Islet precursor cell (in vitro differentiated cells): ENCODE measurements at places on chromosomes 1 and 21.

DNA sequence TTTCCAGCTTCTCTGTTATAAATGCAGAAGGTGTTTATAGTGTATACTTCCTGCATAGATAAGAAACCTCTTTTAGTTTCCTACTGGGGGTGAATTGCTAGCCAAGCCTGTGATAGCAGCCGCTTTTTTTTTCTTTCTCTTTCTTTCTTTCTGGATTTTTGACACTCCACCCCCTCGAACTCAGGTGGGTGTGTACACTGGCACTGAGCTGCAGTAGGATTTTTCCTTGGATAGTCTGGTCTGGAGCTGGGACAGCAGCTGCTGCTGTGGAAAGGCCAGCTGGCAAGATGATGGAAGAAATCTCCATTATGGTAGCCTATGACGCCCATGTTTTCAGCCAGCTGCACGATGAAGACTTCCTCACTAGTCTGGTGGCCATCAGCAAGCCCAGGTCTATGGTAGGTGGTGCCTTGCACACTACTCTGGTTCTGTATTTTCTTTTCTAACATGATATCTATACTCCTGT is 122.5 kb upstream of the CACYBP start:
- DNase-seq, result no peak

DNA sequence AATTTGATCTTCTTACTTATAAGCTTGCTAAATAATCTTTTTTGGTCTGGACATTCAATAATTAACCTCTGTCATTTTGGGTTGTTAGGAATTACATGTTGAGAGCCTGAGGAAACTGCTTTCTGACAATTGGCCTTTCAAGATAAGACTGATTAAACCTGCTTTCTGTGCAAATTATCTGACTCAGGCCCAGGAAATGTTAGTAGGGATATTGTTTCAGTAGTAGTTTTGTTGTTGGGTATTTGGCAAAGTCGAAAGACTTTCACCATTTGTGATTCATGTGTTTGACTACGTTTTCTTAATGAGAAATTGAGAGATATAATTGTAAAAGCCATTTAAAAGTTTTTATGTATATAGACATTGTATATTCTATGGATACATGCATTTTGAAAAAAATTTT is 81.1 kb upstream of the GPR88 start:
- no peak for DNase-seq

- DNase-seq, result no peak
Measured at GRCh38 chr1:221411283-221411682, 330.6 kb downstream of the DUSP10 start.

- no peak for DNase-seq
Measured at GRCh38 chr1:91553177-91553591, 52.5 kb downstream of the CDC7 start.

- DNase-seq, result peak; percentile 80
Measured at GRCh38 chr1:147600119-147601111, 59.1 kb downstream of the BCL9 start.

- no peak for DNase-seq
Measured at GRCh38 chr1:13781907-13782633, 82.1 kb downstream of the PRDM2 start.

GRCh38 chr1:208139434-208140045 is 104.6 kb downstream of the PLXNA2 start:
- DNase-seq, result no peak

- no peak for DNase-seq
Measured at GRCh38 chr1:68301471-68302001, 69.2 kb upstream of the WLS start.

- DNase-seq, result peak; percentile 38
Measured at GRCh38 chr1:153535242-153536011, at the start of gene S100A6. S100A6 (minus strand) TSS chr1:153535991; CDS start chr1:153535339, 652 bp downstream.

- DNase-seq, result peak; percentile 70
Measured at GRCh38 chr1:206982216-206982615, 12.0 kb upstream of the FCAMR start.

GRCh38 chr1:205975387-205975998 is 27.7 kb downstream of the RAB7B start:
- DNase-seq, result no peak

DNA sequence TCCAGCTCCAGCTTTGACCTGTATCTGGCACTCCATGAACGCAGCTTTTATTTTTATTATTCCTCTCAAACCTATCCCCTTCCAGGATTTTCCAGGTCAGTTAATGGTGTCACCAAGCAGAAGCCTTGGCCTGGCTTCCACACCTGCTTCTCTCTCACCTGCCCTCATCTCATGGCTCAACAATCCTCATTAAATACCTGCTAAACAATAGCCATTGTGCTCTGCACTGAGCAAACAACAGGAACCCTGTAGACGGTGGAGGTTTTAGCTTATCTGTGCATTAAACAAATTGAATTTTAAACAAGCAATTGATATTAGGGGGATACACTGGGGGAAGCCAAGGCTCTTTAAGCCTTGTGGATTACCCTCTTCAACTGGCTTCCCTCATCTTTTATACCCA is 15.3 kb downstream of the PYCR2 start:
- DNase-seq, result no peak
